Uterine smooth muscle cell (primary cell): ENCODE measurements at places on chromosomes 16 and 17. TPM values are rescaled to one million over a fixed set of nuclear protein-coding genes. Genes with fewer than 3 reads are reported as not detected.

TBC1D3K gene
- total RNA-seq, result not detected in 2 replicates

ADAM11 gene
- total RNA-seq, result 0.75 and 0.77 TPM in 2 replicates

TEDC2 gene
- total RNA-seq, result 5.6 and 13.6 TPM in 2 replicates

TBC1D28 gene
- total RNA-seq, result not detected in 2 replicates

HYDIN gene
- 0.33 and 1.00 TPM in 2 replicates for total RNA-seq
